ENCODE measurements at places on chromosomes 1 and 21.

DNA sequence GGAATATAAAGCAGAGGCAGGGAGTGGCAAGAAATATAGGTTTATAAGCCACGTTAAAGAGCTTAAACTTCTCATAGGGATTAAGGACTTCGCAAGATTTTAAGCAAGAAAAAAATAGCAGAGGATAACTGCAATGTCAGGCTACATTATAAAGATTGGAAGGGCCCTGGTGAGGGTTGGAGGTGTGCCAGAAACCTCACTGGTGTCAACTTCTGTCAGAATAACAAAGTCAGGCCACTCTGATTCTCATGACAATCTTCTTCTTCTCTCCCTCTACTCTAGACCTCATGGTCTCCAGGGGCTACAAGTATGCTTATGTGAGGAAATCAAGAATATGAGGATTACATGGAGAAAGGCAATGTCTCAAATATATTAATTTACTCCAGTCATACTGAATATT lies 32.6 kb upstream of the FMO2 start:
- DNase-seq: no peak

DNA sequence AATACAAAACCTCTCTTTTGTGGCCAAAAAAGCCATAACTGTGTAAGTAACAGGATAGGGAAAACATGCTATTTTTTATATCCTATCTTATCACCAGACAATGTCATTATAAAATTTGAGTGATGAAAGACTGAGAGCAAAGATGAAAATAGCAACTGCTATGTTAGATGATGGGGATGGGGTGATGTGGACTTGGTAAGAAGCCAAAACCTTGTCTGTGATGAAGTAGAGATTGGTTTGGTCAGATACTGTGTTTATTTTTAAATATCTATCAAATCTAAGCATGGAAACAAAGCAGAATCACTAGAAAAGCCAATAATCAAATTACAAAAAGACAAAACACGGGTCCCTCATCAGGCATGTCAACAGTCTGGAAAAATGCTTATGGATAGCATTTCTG lies 631.1 kb upstream of the NR5A2 start:
- no peak for DNase-seq

- DNase-seq: no peak
These were observed 54.5 kb downstream of the PCNX2 start for GRCh38 chr1:233240829-233241682.

GRCh38 chr1:229229721-229230139 lies 41.2 kb upstream of the RAB4A start:
- no peak for DNase-seq

DNA sequence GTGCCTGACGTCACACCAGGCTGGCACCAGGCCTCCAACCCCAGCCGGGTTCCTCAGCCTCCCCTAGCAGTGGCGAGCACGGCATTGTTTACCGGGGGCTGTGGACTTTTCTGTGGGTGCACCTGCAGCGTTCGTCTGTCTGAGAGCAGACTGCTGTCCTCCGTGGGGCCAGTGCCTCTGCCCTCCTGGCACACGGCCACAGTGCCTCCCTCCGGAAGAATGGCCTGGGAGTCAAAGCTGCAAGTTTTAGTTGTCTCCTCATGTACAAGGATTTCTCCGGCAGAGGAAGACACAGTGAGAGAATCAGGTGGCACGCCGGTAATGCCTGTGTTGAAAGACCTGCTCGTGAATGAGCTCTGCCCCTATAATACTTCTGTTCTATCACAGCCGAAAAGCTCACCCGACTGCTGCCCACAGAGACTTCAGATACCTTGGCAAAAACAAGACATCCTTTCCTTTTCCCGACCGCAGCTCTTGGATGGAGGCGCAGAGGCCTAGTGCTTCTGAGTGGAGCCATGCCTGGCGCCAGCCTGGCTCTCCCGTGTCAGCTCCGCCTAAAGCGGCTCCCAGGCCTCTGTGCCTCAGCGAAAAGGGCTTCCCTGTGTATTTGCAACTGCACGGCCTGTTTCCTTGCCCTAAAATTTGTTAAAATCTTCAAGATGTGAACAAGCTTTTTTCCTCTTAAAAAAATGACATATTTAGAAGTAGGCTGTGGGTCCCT lies 71.4 kb downstream of the AGPAT3 start:
- no peak for DNase-seq

- no peak for DNase-seq
These were observed 109.3 kb downstream of the PRKAB2 start for GRCh38 chr1:147062956-147063355.

GRCh38 chr1:22861764-22862440 lies 110.8 kb downstream of the LACTBL1 start:
- DNase-seq: no peak

- DNase-seq: no peak
These were observed 9.1 kb downstream of the SSBP3 start for GRCh38 chr1:54397090-54397591.

GRCh38 chr1:151638812-151639211 lies 27.0 kb downstream of the SNX27 start:
- DNase-seq: no peak

GRCh38 chr1:247840818-247841217 lies 878 bp downstream of the OR11L1 start:
- no peak for DNase-seq

- no peak for DNase-seq
These were observed 46.3 kb upstream of the PRDX6 start for GRCh38 chr1:173430677-173431303.

DNA sequence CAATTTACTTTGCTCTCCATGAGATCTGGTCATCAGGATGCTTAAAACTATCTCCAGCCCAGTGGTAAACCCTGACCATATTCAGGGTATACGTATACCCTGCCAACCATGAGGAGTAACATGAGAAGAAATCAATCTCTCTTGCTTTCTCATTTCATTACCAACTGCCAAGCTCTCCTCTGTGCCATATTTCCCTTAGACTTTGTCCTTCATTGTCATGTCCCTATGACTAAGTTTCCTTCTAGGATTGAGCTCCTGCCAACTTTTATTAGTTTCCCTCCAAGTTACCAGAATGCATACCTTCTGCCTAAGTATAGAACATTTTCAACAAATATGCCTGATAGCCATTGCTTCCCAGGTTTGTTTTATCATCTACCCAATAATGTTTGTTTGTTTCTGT lies 1113.9 kb upstream of the B3GALT2 start:
- DNase-seq: no peak

GRCh38 chr1:87941337-87941946 lies 612.8 kb downstream of the LMO4 start:
- DNase-seq: no peak

- no peak for DNase-seq
These were observed 20.0 kb upstream of the MAPKAPK2 start for GRCh38 chr1:206664740-206665139.

DNA sequence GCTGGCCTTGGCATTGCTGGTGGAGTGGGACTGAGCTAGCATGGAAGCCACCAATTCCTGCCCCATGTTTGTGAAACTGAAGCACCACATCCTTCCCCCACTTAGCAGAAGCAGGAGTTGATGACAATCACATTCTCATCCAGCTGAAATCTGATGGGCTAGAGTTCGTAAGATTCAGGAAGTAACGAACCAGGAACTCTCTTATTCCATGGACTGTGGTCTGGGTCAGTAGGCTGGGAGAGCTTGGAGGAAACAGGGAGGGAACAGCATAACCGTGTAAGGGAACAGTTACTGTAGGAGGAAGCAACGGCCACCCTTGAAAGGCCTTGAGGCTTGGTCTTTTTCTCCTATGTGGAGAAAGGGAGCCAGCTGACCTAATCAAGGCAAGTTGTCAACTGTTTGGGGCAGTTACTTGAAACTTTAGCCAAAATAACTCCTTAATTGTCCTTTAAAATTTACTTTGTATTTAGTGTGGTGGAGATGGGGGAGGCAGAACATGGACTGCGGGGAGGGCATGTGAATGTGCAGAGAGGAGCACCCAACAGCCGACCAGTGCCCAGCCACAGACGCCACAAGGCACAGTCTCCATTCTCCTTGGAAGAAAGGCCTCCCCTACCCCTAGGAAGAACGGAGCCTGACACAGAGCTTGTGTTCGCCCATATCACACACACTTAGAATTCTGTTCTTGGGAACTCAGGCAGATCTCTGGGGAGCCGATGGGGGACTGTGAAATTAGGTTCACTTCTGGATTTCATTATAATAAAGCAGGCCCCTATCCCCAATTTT lies 2.0 kb upstream of the COQ8A start:
- DNase-seq: no peak

DNA sequence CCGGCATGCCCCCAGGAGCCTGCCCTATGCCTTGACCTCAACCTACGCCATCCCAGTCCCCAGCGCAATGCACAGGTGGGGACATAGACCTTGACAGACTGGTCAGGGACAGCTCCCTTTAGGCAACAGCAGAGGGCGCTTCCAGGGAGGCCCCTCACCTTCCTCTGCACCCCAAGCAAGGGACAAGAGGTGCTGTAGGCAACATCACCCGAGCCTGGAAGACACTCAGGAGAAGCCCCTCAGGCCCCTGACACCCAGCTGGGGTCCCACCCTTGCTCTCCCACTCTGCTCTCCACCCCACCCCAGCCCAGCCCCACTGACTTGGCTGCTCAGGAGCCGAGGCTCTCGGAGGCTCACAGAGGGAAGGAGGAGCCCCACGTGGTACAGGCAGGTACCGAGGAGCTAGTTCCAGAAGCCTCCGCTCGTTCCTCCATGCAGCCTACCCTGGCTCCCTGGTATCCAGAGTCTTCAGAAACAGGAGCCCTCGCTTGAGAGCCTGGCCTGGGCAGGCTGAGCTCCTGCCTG lies 2.4 kb upstream of the WNT3A start:
- no peak for DNase-seq

GRCh38 chr1:43934986-43935324 lies 1.4 kb downstream of the ARTN start:
- no peak for DNase-seq

- DNase-seq: no peak
These were observed 49.4 kb upstream of the DESI2 start for GRCh38 chr1:244603498-244603897.
